CD4-positive, alpha-beta T cell treated with Interleukin-15 for 4 hours (primary cell): ENCODE measurements at places on chromosomes 12 and 14.

GRCh38 chr12:104480826-104481440 is 24.2 kb downstream of the CHST11 start:
- no peak for DNase-seq

GRCh38 chr12:27797301-27798025 is 17.4 kb upstream of the MANSC4 start:
- DNase-seq: no peak

- no peak for DNase-seq
Measured at GRCh38 chr12:52027085-52027843, 20.5 kb downstream of the TAMALIN start.

- no peak for DNase-seq
Measured at GRCh38 chr12:6650832-6651231, 3.6 kb upstream of the ACRBP start.

- DNase-seq: no peak
Measured at GRCh38 chr14:60643141-60643462, 6.2 kb downstream of the SIX1 start.

- no peak for DNase-seq
Measured at GRCh38 chr14:63486738-63487137, 56.4 kb downstream of the PPP2R5E start.

DNA sequence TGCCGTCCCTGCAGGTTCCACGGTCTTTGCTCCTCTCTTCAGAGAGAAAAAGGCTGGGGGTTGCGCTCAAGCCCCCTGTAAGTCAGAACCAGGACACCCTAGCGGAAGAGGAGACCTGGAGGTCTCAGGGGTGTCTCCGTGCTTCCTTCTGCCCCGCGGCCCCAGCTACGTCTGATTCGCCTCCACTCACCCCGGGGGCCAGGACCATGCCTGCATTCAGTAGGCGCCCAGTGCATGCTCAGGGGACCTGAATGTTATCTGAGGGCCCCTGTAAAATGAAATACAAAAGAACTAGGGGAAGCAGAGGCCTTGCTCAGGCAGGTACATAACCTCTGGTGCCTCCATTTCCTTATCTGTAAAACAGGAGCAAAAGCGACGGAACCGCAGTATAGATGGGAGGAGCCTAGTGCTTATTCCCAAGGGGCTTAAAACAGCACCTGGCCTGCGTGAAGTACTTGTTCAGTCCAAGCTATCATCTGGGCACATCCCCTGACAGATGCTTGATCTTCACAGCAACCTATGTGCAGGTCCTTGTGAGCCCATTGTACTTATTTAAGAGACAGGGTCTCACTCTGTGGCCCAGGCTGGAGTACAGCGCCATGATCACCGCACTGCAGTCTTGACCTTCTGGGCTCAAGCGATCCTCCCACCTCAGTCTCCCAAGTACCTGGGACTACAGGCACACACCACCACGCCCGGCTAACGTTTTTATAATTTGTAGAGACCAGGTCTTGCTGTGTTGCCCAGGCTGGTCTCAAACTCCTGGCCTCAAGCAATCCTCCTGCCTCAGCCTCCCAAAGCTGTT is 110.3 kb upstream of the NCOR2 start:
- no peak for DNase-seq

GRCh38 chr12:57085999-57086492 is 2.9 kb upstream of the NAB2 start:
- DNase-seq: no peak

DNA sequence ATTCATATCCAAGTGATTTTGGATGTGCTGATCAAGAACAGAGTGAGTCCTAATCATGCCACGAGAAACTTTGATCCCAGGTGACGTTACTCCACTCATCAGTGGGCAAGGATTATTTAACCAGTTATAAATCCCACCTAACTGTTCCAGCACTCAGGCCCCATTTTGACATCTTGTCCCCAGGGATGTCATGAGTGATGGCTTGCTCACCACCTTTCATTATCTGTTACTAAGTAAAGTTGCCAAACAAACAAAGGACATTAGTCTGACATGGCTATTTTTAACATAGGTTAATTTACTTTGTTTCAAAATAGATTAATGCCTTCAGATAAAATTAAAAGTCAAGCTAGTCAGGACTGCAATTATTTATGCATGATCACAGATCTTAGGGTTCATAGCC is 255.9 kb downstream of the ACSS3 start:
- no peak for DNase-seq

DNA sequence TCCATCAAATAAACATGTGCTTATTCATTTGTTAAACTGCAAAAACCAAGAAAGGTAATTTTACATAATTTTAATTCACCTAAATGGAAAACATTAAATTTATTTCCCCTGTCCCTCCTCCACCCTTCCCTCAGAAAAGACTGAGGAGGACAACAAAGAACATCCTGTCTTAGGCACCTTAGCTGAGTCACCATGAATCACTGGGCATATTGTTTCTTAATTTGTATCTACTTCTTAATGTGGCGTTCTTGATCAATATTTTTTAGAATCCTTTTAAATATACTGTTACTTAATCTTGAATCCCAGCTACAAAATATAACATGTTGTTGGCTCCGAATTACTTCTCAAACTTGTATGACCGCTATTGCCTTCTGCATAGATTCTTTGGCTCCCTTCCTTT is 23.5 kb downstream of the SIX6 start:
- no peak for DNase-seq

DNA sequence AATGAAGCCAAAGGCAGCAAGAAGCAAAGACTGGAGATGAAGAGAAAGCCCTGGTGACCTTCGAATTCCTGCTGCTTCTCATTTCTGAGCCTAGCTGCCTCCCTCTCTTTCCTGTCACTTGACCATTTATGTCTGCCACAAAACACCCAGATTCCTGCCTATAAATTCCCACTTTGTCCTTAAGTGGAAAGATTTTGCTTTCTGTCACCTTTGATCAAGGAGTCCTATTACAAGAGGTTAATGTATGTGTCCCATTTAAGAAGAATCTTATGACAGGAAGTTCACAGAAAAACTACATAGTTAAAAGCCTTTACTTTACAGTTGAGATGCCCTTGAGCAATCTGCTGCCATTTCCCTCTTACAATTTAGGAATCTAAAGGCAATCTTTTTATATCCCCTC is 155.7 kb downstream of the GALC start:
- no peak for DNase-seq

DNA sequence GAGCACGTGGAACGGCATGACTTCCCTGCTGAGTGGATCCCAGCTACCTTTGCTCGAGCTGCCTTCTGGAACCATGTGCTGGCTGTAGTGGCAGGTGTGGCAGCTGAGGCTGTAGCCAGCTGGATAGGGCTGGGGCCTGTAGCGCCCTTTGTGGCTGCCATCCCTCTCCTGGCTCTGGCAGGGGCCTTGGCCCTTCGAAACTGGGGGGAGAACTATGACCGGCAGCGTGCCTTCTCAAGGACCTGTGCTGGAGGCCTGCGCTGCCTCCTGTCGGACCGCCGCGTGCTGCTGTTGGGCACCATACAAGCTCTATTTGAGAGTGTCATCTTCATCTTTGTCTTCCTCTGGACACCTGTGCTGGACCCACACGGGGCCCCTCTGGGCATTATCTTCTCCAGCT is 14.8 kb upstream of the ESPL1 start:
- DNase-seq: no peak

- DNase-seq: no peak
Measured at GRCh38 chr12:110424237-110424636, 20.7 kb upstream of the ANAPC7 start.

GRCh38 chr12:26135010-26135420 is 10.2 kb upstream of the BHLHE41 start:
- no peak for DNase-seq

GRCh38 chr12:92690601-92691000 is 12.2 kb upstream of the PLEKHG7 start:
- DNase-seq: no peak

DNA sequence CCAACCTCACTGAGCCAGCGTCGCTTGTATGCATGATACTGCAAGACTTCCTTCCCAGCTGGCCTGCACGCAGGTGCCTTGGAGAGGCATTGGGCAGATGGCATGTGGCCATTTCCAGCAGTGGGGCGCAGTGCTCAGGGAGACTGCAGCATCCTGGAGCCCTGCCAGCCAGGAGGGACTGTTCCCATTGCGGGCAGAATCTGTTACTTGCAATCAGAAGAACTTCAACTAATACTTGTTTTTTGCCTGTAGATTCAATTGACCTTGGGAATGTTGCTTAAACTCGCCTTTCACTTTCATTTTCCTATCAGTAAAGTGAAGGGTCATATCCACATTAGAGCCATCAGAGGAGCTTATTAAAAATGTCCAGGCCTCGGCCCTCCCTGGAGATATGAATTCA is 29.8 kb downstream of the ANKRD9 start:
- DNase-seq: no peak

DNA sequence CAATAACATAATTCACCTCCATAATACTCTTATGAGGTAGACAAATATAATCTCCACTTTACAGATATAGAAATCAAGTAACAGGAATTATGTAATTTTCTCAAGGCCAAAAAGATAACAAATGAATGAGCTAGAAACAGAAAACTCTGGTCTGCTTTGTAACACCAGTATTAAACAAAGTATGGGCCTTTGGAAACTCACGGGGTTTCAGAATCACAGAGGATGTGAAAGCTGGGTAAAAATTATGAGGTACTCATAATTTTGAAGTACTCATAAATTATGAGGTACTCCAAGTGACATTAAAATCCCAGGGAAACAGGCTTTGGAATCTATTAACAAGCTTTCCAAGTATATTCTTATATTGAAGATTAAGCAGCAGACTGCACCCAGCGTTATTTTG is 140.2 kb downstream of the MED13L start:
- no peak for DNase-seq

- no peak for DNase-seq
Measured at GRCh38 chr12:102010265-102010994, 51.4 kb downstream of the WASHC3 start.

- no peak for DNase-seq
Measured at GRCh38 chr12:24952389-24952788, 3.5 kb upstream of the BCAT1 start.

DNA sequence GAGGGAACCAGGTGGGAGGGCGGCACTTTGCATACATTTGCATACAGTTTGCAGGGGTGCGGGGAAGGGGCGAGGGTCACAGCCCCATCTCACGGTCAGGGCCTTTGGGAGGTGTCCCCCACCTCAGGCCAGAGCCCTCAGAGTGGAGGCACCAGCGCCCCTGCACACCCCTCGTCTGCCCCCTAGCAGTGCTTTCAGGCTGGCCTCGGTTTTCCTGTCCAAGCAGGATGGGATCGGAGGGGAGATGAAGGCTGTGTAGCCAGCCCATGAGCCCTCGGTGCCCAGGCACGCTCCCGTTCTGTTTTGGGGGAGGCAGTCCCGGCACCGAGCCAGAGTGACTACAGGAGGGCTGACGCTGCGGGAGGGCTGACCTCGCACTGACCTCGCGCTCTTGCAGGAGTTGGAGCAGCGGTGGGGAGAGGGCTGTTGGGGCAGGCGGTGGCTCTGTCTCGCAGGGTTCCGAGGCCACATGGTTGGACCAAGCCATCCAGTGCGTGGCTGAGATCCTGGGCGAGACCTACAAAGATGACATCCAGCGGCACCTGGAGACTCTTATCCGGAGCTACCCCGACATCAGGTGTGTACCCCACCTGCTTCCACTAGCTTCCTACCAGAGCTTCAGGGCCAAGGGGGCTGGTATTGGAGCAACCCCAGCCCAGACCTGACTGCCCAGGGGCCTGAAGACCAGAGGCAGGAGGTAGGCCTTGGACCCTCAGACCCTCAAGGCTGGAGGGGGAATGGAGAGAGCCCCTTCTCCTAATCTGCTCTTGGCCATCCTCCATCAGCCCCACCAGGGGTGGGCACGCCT is 13.6 kb downstream of the EXOC3L4 start:
- no peak for DNase-seq

GRCh38 chr12:67241482-67241881 is 27.7 kb upstream of the CAND1 start:
- no peak for DNase-seq

DNA sequence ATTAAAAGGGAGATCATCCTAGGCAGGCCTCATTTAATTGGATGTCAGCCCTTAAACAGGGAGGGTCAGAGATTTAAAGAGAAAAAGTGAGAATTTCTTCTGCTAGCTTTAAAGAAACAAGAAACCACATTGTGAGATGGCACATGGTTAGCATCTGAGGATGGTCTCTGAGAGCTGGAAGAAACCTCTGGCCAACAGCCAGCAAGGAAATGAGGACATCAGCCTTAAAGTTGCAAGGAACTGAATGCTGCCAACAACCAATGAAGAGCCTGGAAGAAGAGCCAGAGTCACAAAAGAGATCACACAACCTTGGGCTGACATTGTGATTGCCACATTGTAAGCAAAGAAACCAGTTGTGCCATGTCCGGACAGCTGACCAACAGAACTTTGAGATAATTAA is 17.5 kb upstream of the FAR2 start:
- DNase-seq: no peak

- DNase-seq: no peak
Measured at GRCh38 chr14:37668646-37669045, 73.2 kb downstream of the TTC6 start.

- DNase-seq: no peak
Measured at GRCh38 chr14:51006781-51007211, 62.5 kb upstream of the PYGL start.

- DNase-seq: no peak
Measured at GRCh38 chr12:29640589-29641345, 143.0 kb downstream of the TMTC1 start.

GRCh38 chr12:96907671-96908422 is 790 bp downstream of the NEDD1 start:
- peak; percentile 24 for DNase-seq

GRCh38 chr12:18700271-18700670 is 37.5 kb downstream of the PLCZ1 start:
- no peak for DNase-seq

GRCh38 chr14:34843011-34843554 is 32.1 kb downstream of the BAZ1A start:
- DNase-seq: no peak

GRCh38 chr12:66288121-66288520 is 14.2 kb upstream of the HELB start:
- DNase-seq: peak; percentile 84

- no peak for DNase-seq
Measured at GRCh38 chr14:25685004-25685403, 635.1 kb upstream of the STXBP6 start.

- DNase-seq: no peak
Measured at GRCh38 chr14:71672596-71672995, 259.6 kb upstream of the RGS6 start.

DNA sequence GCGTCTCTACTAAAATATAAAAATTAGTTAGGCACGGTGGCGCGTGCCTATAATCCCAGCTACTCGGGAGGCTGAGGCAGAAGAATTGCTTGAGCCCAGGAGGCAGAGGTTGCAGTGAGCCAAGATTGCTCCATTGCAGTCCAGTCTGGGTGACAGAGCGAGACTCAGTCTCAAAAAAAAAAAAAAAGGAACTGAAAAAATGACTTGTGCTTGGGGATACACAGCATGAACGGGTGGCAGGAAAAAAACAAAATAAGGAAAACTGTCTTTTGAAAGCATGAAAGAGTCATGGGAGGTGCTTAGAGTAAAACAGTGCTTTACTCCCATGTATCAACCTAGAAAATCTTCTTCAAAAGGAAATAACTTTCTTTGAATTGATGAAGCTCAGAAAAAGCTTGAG is 80.8 kb downstream of the TMTC1 start:
- DNase-seq: no peak
